Skeletal muscle cell (primary cell): ENCODE measurements at places on chromosomes 5 and 9.

DNA sequence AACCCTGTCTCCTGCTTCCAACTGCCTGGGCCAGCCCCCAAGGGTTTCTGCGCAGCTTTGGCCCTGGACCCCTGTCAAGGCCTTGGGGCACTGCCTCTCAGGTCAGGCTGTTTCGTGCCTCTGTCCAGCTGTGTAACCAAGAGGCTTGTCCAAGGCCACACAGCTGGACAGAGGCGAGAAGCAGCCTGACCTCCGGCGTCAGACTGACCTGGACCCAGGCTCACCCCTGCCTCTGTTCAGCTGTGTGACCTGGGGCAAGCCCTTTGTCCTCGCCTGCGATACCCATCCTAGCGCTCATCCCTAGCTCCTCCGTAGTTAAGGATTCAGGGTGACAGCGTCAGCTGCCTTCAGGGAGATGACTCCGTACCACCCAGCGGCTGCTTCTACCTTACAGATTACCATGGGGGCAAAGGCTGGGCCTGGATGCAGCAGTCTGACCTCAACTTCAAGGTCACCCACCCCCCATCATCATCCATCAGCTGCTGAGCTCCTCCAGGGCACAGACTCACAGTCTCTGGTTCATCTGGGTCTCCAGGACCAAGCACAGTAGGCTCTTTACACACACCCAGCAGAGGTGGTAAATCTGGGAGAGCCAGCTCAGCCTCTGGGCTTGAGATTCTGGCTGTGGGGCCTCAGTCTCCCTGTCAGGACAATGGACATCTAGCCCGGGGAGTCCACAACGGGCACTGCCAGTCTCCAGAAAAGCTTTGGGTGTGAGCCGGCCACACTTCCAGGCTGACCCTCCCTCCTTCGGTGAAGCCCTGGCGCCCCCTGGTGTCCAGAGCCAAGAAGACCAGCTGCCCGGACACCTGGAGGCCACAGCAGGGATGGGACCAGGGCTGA is 7.9 kb downstream of the AK1 start:
- no peak for DNase-seq

GRCh38 chr9:114805670-114806525 is at the start of gene TNFSF15:
Gene TNFSF15, minus strand, starts transcription at chr9:114806039. Its CDS starts 27 bp downstream, at chr9:114806012.
- no peak for DNase-seq

- no peak for DNase-seq
Observed at GRCh38 chr5:113510836-113511451, 2.5 kb upstream of the YTHDC2 start.

GRCh38 chr5:167593329-167594060 is 698.0 kb upstream of the WWC1 start:
- DNase-seq, result no peak

DNA sequence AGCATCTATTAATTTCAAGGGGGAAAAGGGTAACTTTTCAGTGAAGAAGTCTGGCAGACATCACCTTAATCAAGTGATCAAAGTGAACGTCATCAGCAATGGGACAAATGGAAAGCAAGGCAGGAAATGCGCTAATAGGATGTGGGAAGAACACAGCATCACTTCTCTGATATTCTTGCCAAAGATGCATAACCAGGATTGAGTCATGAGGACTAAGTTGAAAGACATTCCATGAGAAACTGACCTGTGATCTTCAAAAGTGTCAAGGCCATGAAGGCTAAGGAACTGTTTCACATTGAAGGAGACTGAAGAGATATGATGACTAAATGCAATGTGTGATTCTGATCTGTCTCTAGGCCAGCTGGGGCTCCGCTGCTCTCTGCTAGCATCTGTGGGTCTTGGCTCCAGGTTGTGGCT is 92.9 kb downstream of the NDFIP1 start:
- peak; percentile 96 for DNase-seq

GRCh38 chr9:70255486-70255885 is 3.3 kb upstream of the SMC5 start:
- peak; percentile 31 for DNase-seq

- no peak for DNase-seq
Observed at GRCh38 chr5:92640340-92640739, 940.7 kb downstream of the NR2F1-AS1 start.
